ENCODE measurements at places on chromosomes 2 and 18.

DNA sequence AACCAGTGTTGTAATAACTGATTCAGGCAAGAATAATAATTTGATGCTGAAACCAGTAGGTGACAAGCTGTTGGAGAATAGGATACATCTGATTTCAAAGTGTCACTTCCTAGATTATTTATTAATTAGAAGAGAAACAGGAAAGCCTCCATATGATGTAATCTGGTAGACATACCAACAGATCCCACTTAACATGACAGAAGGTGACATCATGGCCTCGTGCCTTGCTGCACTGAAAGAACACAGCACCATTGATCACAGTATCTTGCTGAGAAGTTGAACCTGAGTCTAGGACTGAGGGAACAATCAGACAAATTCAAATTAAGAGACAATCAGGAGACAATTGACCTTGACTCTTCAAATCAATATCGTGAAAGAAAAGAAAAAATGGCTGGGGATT lies 131.6 kb upstream of the DLGAP1 start:
- H3K36me3 ChIP-seq: no peaks in the 10 kb centered on the region
- no peak for DNase-seq
- H3K27me3 ChIP-seq: no peaks in the 10 kb centered on the region
- no peak overlapping the region for H3K27ac ChIP-seq
- H3K4me1 ChIP-seq: no peaks in the 10 kb centered on the region
- no peak overlapping the region for H3K4me3 ChIP-seq

- peaks cover 3% of the 10 kb centered on the region for H3K27me3 ChIP-seq
- no peaks in the 10 kb centered on the region for H3K4me1 ChIP-seq
- H3K27ac ChIP-seq: no peak overlapping the region
- no peaks in the 10 kb centered on the region for H3K36me3 ChIP-seq
These were observed 110.6 kb upstream of the TNP1 start for GRCh38 chr2:216970359-216970915.

DNA sequence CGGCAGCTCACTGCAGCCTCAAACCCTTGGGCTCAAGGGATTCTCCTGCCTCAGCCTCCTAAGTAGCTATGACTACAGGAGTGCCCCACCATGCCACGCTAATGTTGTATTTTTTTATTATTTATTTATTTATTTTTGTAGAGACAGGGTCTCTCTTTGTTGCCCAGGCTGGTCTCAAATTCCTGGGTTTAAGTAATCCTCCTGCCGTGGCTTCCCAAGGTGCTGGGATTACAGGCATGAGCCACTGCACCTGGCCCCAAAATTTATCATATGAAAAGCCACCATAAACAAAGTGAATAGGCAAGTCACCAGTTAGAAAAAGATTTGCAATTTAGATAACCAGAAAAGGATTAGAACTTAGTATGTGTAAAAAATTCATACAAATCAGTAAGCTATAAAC lies 138.6 kb upstream of the NCK2 start:
- H3K36me3 ChIP-seq: no peaks in the 10 kb centered on the region
- no peaks in the 10 kb centered on the region for H3K27me3 ChIP-seq
- DNase-seq: no peak
- H3K4me1 ChIP-seq: peaks cover 41% of the 10 kb centered on the region
- H3K4me3 ChIP-seq: no peak overlapping the region

- no peaks in the 10 kb centered on the region for H3K36me3 ChIP-seq
- H3K4me3 ChIP-seq: no peak overlapping the region
- H3K27me3 ChIP-seq: no peaks in the 10 kb centered on the region
These were observed 34.9 kb upstream of the FAM117B start for GRCh38 chr2:202599911-202600310.

GRCh38 chr2:134739879-134740301 lies 21.1 kb upstream of the TMEM163 start:
- no peaks in the 10 kb centered on the region for H3K4me1 ChIP-seq
- DNase-seq: peak; percentile 19
- H3K27ac ChIP-seq: no peak overlapping the region

- H3K36me3 ChIP-seq: no peaks in the 10 kb centered on the region
- no peak overlapping the region for H3K4me3 ChIP-seq
- no peak for DNase-seq
- no peaks in the 10 kb centered on the region for H3K4me1 ChIP-seq
- H3K27me3 ChIP-seq: no peaks in the 10 kb centered on the region
- no peak overlapping the region for H3K27ac ChIP-seq
These were observed 57.2 kb upstream of the UGP2 start for GRCh38 chr2:63784461-63784860.

GRCh38 chr2:171592036-171592555 lies 69.8 kb downstream of the CYBRD1 start:
- H3K27ac ChIP-seq: no peak overlapping the region
- H3K4me1 ChIP-seq: no peaks in the 10 kb centered on the region
- H3K36me3 ChIP-seq: no peaks in the 10 kb centered on the region
- H3K27me3 ChIP-seq: peaks cover 10% of the 10 kb centered on the region

DNA sequence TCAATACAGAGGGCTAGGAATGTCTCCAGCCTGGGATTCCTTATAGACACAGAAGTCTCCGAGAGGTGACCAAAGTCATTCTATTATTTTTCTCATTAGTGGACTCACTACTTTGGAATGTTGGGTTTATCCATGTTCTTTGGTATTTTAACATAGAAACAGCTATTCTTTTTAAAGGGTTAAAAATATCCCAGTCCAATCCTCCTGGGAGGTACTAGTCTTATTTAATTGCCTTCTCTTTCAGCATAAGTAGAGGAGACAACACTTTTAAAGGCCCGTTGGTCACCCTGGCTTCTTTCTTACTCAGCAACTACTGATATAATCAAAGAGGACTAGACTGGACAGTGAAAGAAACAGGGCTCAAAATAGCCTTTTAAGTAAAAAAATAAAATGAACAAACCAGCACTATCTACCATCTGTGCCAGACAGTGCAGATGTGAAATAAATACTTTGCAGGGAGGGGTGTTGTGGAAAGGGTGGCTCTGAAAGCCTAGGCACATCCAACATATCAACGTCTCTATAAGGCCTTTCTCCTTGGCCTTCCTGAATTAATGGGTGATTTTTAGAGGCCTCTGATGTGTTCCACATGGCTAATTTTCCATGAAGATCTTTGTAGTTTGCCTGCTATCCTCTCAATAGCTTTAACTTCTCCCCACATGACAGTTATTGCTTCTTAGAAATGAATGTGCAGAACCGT lies 334.4 kb upstream of the THUMPD2 start:
- no peak for DNase-seq
- no peak overlapping the region for H3K27ac ChIP-seq
- no peaks in the 10 kb centered on the region for H3K36me3 ChIP-seq
- no peak overlapping the region for H3K4me3 ChIP-seq
- no peaks in the 10 kb centered on the region for H3K27me3 ChIP-seq
- no peaks in the 10 kb centered on the region for H3K4me1 ChIP-seq

- H3K27ac ChIP-seq: no peak overlapping the region
- H3K27me3 ChIP-seq: no peaks in the 10 kb centered on the region
- no peaks in the 10 kb centered on the region for H3K36me3 ChIP-seq
- no peaks in the 10 kb centered on the region for H3K4me1 ChIP-seq
These were observed 143.1 kb upstream of the AQP4 start for GRCh38 chr18:27008575-27008974.

GRCh38 chr2:203783496-203784203 lies 77.2 kb downstream of the CD28 start:
- H3K36me3 ChIP-seq: no peaks in the 10 kb centered on the region
- H3K27ac ChIP-seq: peak overlapping the region; percentile 2
- no peak overlapping the region for H3K4me3 ChIP-seq
- peaks cover 13% of the 10 kb centered on the region for H3K4me1 ChIP-seq

GRCh38 chr2:182509216-182509615 lies 82.4 kb upstream of the PDE1A start:
- DNase-seq: no peak
- no peak overlapping the region for H3K27ac ChIP-seq
- H3K27me3 ChIP-seq: no peaks in the 10 kb centered on the region
- H3K4me1 ChIP-seq: no peaks in the 10 kb centered on the region
- H3K36me3 ChIP-seq: no peaks in the 10 kb centered on the region
- no peak overlapping the region for H3K4me3 ChIP-seq

GRCh38 chr2:11665028-11665427 lies 5.0 kb downstream of the NTSR2 start:
- no peaks in the 10 kb centered on the region for H3K4me1 ChIP-seq
- peaks cover 19% of the 10 kb centered on the region for H3K27me3 ChIP-seq
- no peak for DNase-seq
- H3K4me3 ChIP-seq: no peak overlapping the region

- peaks cover 78% of the 10 kb centered on the region for H3K4me1 ChIP-seq
- H3K27ac ChIP-seq: peak overlapping the region; percentile 38
- no peak overlapping the region for H3K4me3 ChIP-seq
- no peaks in the 10 kb centered on the region for H3K27me3 ChIP-seq
- DNase-seq: no peak
These were observed 63.6 kb upstream of the SH3RF3 start for GRCh38 chr2:109065391-109065734.

DNA sequence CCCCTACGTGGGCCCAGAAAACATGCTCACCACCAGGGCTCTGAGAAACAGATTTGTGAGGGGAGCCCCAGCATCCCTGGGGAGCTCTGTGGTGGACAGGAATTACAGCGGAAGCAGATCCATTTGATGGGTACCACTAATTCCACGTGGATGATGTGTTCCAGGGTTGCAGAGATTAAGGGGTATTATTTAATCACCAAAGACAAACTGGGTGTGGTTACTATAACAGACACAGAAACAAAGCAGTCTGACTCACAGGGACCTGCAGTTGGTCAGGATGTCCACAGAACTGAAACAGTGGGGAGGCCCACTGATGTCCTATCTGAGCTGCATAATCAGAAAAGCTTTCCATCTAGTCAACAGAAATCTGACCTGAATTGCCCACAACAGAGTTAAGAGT lies 65.8 kb downstream of the PSMG2 start:
- no peaks in the 10 kb centered on the region for H3K36me3 ChIP-seq
- no peaks in the 10 kb centered on the region for H3K4me1 ChIP-seq
- no peaks in the 10 kb centered on the region for H3K27me3 ChIP-seq
- no peak overlapping the region for H3K4me3 ChIP-seq

DNA sequence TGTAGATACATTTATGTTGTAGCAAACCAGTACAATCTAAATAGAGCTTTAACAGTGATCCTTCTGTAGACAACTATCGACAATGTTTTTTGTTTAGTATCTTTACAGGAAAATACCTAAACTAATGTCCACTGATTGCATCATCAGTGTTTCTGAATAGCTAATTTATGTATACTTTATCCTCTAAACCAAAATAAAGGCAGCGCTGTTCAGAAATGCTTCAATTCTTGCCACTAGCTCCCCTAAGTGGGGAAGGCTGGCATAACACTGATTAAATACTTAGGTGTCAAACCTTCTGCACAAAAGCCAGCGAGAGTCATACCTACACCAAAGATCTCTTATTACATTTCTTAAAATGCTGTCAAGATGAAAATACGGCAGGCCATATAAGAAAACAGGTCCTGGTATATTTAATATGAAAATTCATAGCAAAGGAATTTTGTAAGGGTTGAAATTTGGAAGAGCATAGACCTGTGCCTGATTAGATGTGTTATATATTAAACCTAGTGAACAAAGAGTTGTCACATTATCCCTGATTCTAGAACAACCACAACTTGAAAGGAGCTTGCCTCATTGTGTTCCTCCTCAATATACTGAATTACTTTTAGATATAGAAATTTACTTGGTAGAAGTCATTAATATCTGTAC lies 1693.4 kb upstream of the SLC39A10 start:
- no peak overlapping the region for H3K4me3 ChIP-seq
- no peak overlapping the region for H3K27ac ChIP-seq
- H3K4me1 ChIP-seq: no peaks in the 10 kb centered on the region
- no peak for DNase-seq

GRCh38 chr2:215535125-215535668 lies 99.3 kb upstream of the FN1 start:
- DNase-seq: no peak
- H3K36me3 ChIP-seq: no peaks in the 10 kb centered on the region
- H3K4me1 ChIP-seq: no peaks in the 10 kb centered on the region
- H3K27me3 ChIP-seq: no peaks in the 10 kb centered on the region
- no peak overlapping the region for H3K4me3 ChIP-seq

- no peak overlapping the region for H3K27ac ChIP-seq
- no peaks in the 10 kb centered on the region for H3K4me1 ChIP-seq
- H3K36me3 ChIP-seq: no peaks in the 10 kb centered on the region
- DNase-seq: no peak
These were observed 60.7 kb downstream of the RND3 start for GRCh38 chr2:150426724-150427123.

GRCh38 chr2:54366487-54367280 lies 89.4 kb upstream of the SPTBN1 start:
- H3K4me3 ChIP-seq: no peak overlapping the region
- no peaks in the 10 kb centered on the region for H3K27me3 ChIP-seq
- H3K4me1 ChIP-seq: no peaks in the 10 kb centered on the region
- no peaks in the 10 kb centered on the region for H3K36me3 ChIP-seq
- H3K27ac ChIP-seq: no peak overlapping the region
- no peak for DNase-seq

GRCh38 chr18:48161911-48162698 lies 231.6 kb upstream of the SMAD2 start:
- no peak for DNase-seq
- H3K27ac ChIP-seq: peak overlapping the region; percentile 66
- no peaks in the 10 kb centered on the region for H3K36me3 ChIP-seq

GRCh38 chr2:46876741-46877384 lies 38.7 kb downstream of the MCFD2 start:
- H3K27ac ChIP-seq: no peak overlapping the region
- no peaks in the 10 kb centered on the region for H3K27me3 ChIP-seq
- H3K36me3 ChIP-seq: no peaks in the 10 kb centered on the region
- no peak overlapping the region for H3K4me3 ChIP-seq
- peak; percentile 64 for DNase-seq

GRCh38 chr18:13305301-13305700 lies 86.7 kb downstream of the LDLRAD4 start:
- H3K36me3 ChIP-seq: no peaks in the 10 kb centered on the region
- H3K4me3 ChIP-seq: no peak overlapping the region
- H3K27me3 ChIP-seq: no peaks in the 10 kb centered on the region
- no peak for DNase-seq

GRCh38 chr18:37270666-37271052 lies 294.9 kb downstream of the CELF4 start:
- no peak overlapping the region for H3K27ac ChIP-seq
- H3K4me1 ChIP-seq: no peaks in the 10 kb centered on the region
- H3K4me3 ChIP-seq: no peak overlapping the region
- DNase-seq: no peak
- no peaks in the 10 kb centered on the region for H3K36me3 ChIP-seq

GRCh38 chr2:19351499-19351898 lies 6.9 kb downstream of the OSR1 start:
- DNase-seq: no peak
- H3K27me3 ChIP-seq: peaks cover 76% of the 10 kb centered on the region
- no peak overlapping the region for H3K27ac ChIP-seq
- no peak overlapping the region for H3K4me3 ChIP-seq
- peaks cover 15% of the 10 kb centered on the region for H3K4me1 ChIP-seq
